Fibroblast of the aortic adventitia (primary cell): ENCODE measurements at places on chromosomes 1 and 21.

DNA sequence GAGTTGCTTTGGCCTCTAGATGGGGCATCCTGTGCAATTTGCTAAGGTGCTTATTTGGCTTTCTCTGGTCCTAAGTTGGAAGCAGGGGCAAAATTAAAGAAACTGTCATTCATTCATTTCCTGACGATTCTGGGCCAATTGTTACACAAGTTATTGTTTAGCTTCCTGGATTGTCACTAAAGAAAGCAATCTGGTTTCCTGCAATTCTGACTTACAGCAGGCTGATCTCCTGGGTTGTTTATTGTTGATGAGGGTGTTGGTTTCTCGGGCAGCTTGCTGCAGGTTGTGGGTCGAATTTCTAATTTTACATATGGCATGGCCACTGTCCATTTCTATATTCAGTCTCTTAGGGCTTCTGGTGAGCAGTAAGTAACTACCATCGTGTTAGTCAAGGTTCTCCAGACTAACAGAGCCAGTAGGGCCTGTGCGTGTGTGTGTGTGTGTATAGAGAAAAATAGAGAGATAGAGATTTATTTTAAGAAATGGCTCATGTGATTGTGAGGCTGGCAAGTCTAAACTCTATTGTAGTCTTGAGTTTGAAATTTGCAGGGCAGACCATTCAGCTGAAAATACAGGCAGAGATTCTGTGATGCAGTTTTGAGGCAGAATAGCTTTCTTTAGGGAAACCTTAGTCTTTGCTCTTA is 30.4 kb downstream of the CTH start:
- DNase-seq = no peak

DNA sequence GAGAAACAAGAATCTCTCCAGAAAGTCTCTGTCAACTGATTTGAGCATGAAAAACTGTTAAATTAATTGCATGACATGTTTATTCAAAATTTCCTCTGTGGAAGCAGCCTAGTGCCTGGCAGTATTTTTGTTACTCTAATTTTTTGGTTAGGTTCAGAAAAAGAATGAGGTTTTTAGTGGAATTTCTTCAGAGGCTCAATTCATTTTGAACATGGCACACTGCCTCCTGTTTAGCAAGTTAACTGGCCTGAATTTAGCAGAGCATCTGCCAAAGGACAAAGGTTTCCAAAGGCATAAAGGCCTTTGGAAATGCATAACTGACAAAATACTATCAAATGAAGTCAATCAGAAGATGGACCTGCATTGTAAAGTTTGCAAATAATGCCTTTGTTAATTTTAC is 1326.5 kb downstream of the PLA2G4A start:
- no peak for DNase-seq

DNA sequence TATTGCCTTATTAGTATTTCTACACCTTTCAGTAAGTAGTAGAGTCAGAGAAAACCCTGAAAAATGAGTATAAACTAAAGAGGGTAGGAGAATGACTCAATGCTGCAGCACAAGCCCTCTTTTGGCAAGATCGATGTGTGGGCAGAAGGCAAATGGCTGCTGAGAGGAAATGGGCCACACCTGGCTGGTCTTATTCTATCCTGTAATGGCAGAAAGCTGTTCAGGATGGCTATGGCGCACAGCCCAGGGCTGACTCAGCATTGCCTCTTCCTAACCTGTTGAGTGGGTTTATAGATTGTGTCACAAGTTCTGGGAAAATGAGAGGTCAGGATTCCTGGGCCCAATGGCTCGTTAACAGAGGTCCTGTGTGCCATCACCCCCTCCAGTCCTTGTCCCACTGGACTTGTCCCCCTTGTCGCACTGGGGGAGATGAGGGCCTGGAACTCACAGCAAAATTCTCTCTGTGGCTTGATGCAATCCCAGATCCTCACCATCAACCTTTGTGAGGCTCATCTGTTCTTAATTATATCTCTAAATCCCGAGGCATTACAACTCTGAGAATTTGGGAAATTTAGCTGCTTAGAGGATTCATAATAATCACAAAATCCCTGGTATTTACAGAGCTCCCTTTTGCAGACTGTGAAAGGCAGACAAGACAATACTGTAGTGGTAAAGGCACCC is 13.2 kb downstream of the HMGB4 start:
- peak; percentile 95 for DNase-seq

GRCh38 chr1:228021355-228022030 is 14.7 kb downstream of the WNT3A start:
- DNase-seq = no peak

- DNase-seq = no peak
Measured at GRCh38 chr1:23625459-23625858, 66.1 kb upstream of the RPL11 start.

GRCh38 chr1:25657883-25658760 is 41.5 kb downstream of the MAN1C1 start:
- DNase-seq = no peak

DNA sequence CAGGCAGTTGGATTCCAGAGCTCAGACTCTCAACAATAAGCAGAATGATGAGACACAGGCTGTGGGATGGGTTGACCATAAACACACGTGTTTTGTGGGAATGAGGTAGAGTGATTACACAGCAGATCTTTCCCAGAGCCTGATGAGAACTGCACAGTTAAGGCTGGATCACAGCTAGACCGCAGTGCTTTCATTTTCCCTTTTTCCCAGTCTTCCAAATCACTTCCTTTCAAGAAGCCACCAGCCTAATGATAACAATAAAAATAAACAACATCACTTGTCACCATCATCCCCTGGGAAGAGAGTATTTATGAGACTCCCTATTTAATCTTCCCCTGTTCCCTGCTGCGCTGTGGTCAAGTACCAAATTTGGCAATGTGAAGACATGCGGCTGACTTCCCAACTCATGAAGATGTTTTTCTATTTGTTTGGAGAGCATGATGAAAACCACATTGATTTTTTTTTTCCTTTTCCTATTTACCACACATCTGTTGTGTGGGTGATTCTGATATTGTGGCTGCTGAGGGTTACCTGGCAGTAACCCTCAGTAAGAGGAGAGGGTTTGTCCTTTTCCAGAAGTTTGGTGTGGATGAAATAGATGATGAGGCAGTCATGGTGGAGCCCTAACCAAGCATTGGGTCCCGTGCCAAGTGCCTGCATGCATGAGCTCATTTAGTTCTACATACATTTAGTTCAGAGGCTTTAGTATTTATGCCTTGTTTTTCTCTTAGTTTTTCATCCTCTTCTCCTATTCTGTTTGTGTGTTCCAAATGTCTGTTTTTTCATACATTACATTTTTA is 248.9 kb upstream of the HOOK1 start:
- DNase-seq = no peak

DNA sequence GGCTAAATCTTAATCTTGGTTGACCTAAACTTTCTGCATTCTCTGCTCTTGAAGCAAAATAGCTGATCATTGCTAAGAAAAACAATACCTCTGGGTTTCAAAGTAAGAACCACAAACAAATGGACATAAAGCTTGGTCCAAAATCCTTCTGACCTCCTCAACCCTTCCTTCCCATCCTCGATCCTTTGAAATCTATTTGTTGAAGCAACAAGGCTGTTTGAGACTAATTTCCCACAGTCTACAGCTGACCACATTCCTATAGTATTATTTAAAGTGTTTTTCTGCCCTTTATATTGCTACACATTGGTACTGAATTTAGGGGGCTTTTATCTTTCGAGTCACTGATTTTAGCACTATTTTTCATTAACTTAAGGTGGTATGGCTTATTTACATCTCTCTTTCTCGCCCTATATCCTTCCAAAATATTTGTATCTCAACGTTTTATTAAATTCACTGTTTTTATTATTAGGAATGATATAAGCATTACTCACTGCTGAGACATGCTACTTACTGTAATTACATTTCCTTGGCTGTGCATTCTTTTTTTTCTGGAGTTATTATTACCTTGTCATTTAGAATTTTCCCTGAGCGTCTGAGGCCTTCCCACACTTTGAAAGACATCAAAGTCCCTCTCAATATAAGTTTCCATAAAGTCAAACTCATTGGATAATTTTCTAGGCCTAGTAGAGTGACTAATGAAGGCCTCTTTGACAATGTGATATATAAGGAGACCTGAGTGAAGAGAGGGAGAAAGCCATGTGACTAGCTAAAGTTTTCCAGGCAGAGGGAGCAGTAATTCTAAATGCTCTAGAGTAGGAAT is 73.9 kb downstream of the RAB3GAP2 start:
- DNase-seq = no peak
